ENCODE measurements at places on chromosomes 1 and 21. TPM values are rescaled to one million over a fixed set of nuclear protein-coding genes. Genes with fewer than 3 reads are reported as not detected.

- H3K4me3 ChIP-seq = no peak overlapping the region
- DNase-seq = no peak
- no peaks in the 10 kb centered on the region for H3K4me1 ChIP-seq
- no peaks in the 10 kb centered on the region for H3K27me3 ChIP-seq
Measured at GRCh38 chr21:31592963-31593560, 66.4 kb upstream of the SOD1 start.

Gene MEGF6
- 2.2 TPM for total RNA-seq

DNA sequence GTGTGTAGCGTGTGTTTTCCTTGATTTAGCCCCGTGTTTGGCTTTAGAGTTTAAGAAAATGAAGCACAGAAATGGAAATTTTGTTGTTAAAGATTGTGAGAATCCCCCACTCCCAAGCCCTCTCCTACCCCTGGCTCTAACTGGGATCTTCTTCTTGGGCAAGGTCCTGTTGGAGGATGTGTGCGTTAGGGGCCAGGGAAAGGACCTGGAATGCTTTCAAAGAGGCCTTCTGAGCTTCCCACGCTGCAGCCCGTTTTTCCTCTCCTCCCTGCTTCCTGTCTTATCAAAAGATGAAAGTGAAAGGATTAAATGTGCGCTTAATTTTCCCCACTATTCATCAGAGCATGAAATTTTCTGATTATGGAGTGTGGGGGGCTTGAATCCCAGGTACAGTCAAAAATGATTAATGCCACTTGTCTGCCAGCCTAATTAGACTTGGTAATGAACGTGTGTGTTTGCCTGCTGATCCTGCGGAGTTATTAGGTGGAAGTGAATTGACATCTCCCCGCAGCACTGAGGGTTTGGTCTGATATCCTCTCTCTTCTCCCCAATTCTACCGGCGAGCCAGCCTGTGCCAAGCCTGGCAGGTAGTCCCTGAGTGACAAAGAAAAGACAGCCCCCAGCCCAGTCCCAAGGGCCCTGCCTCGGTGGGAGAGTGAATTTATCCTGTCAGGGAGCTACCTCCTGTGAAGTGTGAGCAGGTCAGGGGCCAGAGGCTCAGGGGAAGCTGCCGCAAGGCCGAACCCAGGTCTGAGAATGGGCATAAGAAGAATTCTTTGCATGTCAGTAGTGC lies 4.9 kb downstream of the RASSF5 start:
- H3K27me3 ChIP-seq = no peaks in the 10 kb centered on the region
- H3K4me1 ChIP-seq = peaks cover 47% of the 10 kb centered on the region
- H3K4me3 ChIP-seq = no peak overlapping the region
- no peak for DNase-seq
- no peaks in the 10 kb centered on the region for H3K36me3 ChIP-seq
- no peak overlapping the region for H3K27ac ChIP-seq

GRCh38 chr1:107547363-107548155 lies 406.7 kb downstream of the NTNG1 start:
- no peak overlapping the region for H3K4me3 ChIP-seq
- H3K27ac ChIP-seq = no peak overlapping the region
- DNase-seq = no peak
- H3K36me3 ChIP-seq = no peaks in the 10 kb centered on the region
- H3K4me1 ChIP-seq = no peaks in the 10 kb centered on the region

Gene COL8A2
- total RNA-seq = 1.2 TPM

- no peaks in the 10 kb centered on the region for H3K36me3 ChIP-seq
- no peak overlapping the region for H3K27ac ChIP-seq
- H3K27me3 ChIP-seq = no peaks in the 10 kb centered on the region
- H3K4me1 ChIP-seq = no peaks in the 10 kb centered on the region
- no peak for DNase-seq
Measured at GRCh38 chr1:81974222-81974841, 173.6 kb downstream of the ADGRL2 start.

GRCh38 chr1:67883069-67883468 lies 49.8 kb upstream of the GNG12 start:
- peaks cover 24% of the 10 kb centered on the region for H3K4me1 ChIP-seq
- no peak for DNase-seq
- H3K4me3 ChIP-seq = no peak overlapping the region
- no peaks in the 10 kb centered on the region for H3K27me3 ChIP-seq
- peak overlapping the region; percentile 13 for H3K27ac ChIP-seq

Gene BCL2L15
- 0.13 TPM for total RNA-seq

GRCh38 chr1:187566354-187566753 lies 737.6 kb downstream of the PLA2G4A start:
- H3K27ac ChIP-seq = no peak overlapping the region
- no peaks in the 10 kb centered on the region for H3K36me3 ChIP-seq
- DNase-seq = no peak
- H3K4me3 ChIP-seq = no peak overlapping the region
- no peaks in the 10 kb centered on the region for H3K4me1 ChIP-seq

GRCh38 chr1:239816081-239816782 lies 275.5 kb upstream of the FMN2 start:
- no peaks in the 10 kb centered on the region for H3K27me3 ChIP-seq
- peak overlapping the region; percentile 37 for H3K27ac ChIP-seq
- DNase-seq = peak; percentile 48
- no peak overlapping the region for H3K4me3 ChIP-seq
- H3K36me3 ChIP-seq = no peaks in the 10 kb centered on the region

Gene S100A8
- total RNA-seq = not detected

Gene EVA1C
- 19.6 TPM for total RNA-seq

Data from SJSA1 (cell line).